NCI-H1436 treated with DMSO at 0.1 percent for 48 hours (cell line): ENCODE measurements at places on chromosomes 5 and 9.
A peak's percentile ranks its signal among the peaks of the same experiment; 100 is the strongest.

- no peak for DNase-seq
Observed at GRCh38 chr5:112154940-112155686, 264.0 kb downstream of the EPB41L4A start.

GRCh38 chr5:137040024-137040423 is 459.1 kb downstream of the SPOCK1 start:
- DNase-seq, result no peak

DNA sequence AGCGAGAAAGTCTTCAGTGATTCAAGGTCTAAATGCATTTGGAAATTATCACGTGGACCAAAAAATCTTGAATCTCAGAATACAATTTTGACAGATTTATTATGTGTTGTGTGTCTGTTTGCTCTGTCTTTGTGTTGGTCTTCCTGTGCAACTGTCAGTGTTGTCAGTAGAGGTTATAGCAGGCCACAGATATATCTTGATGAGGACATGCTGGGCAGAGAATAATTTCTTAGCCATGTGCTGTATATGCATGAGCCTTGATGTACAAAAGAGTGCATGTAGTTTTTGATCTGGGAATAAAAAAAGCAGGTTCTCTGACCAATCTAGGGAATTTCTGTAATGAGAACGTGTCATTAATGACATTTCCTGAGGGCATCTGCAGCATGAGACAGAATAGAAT is 57.6 kb downstream of the ZSWIM6 start:
- no peak for DNase-seq

- DNase-seq, result no peak
Observed at GRCh38 chr5:142210864-142211412, 102.4 kb downstream of the NDFIP1 start.

- no peak for DNase-seq
Observed at GRCh38 chr9:96376891-96377874, 6.3 kb downstream of the SLC35D2 start.

DNA sequence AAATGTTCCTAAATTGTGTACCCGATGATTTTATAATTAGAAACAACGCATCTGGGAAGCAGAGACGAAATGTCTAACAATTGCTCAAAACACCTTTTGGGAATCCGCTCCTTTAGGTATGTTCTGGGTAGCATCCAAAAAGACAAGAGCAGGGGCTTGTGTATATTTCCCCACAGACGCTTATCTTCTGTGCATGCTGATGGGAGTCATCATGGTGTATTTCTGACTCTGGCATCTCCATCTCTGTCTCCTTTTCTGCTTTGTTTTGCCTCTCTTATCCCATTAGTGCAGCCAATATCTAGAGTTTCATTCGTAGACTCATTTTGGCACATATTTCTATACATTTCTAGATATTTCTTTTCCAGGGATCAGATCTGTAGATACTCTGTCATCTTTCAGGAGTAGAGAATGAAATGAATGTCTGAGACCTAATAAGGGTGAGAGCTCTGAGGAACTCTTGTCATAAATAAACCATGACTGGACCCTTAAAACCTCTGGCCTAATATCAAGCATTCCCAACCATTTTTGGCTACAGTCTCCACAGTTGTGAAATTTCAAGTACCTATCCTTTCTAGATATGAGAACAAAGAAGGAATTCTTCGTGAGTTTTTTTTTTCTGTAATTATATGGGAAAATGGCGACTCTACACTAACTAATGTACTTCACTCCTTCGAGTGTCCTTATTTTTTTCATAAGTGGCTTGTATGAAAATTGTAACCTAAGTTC is 508.2 kb downstream of the ACTL7B start:
- DNase-seq, result no peak

- no peak for DNase-seq
Observed at GRCh38 chr5:153896701-153897100, 142.0 kb downstream of the FAM114A2 start.

DNA sequence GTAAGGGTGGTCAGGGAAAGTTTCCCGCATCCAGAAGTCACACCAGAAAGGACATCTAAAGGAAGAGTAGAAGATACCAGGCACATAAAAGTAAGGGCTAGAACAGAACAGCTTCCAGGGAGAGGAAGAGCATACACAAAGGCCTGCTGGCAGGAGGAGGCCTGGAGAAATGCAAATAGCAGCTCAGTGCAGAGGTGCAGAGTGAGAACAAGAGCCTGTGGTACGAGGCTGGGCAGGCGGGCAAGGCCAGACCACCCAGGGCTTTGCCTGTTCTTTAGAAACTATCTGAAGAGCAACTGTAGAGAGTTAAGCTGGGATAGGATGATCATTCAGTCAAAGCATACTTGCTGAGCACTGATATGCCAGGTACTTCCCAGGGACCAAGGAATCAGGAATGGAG is 115.3 kb downstream of the DROSHA start:
- no peak for DNase-seq

- peak; percentile 11 for DNase-seq
Observed at GRCh38 chr9:110947491-110948044, 90.7 kb downstream of the LPAR1 start.

GRCh38 chr5:141650851-141651727 is at the start of gene FCHSD1:
TSS of gene FCHSD1 (minus strand) at chr5:141651418. CDS start at chr5:141651368, 50 bp downstream.
- no peak for DNase-seq

GRCh38 chr9:98240475-98240874 is 15.0 kb downstream of the TBC1D2 start:
- no peak for DNase-seq
